ENCODE measurements at places on chromosomes 11 and 22. TPM values are rescaled to one million over a fixed set of nuclear protein-coding genes. Genes with fewer than 3 reads are reported as not detected.

Gene ZNHIT2
- total RNA-seq: 21.2 TPM

Gene EIF3M
- 753 TPM for total RNA-seq

Gene DNAJB13
- 0.24 TPM for total RNA-seq

Gene B3GAT1
- not detected for total RNA-seq

Gene ATP5MG
- 54.1 TPM for total RNA-seq

Gene PRAME
- not detected for total RNA-seq

Gene NRXN2
- total RNA-seq: not detected

Gene TIGD3
- under 0.01 TPM for total RNA-seq

Gene GSC2
- not detected for total RNA-seq

Gene CWF19L2
- 11.1 TPM for total RNA-seq

Gene FAM227A
- total RNA-seq: 0.48 TPM

Gene PRODH
- total RNA-seq: 14.7 TPM

Gene CCDC81
- total RNA-seq: not detected

Gene RBMXL2
- total RNA-seq: under 0.01 TPM

Gene KCNA4
- not detected for total RNA-seq

All from tracheal epithelial cell (primary cell).